ENCODE measurements at places on chromosomes 6 and 20.

- DNase-seq = no peak
Observed at GRCh38 chr20:37350649-37351574, 5.0 kb downstream of the SRC start.

DNA sequence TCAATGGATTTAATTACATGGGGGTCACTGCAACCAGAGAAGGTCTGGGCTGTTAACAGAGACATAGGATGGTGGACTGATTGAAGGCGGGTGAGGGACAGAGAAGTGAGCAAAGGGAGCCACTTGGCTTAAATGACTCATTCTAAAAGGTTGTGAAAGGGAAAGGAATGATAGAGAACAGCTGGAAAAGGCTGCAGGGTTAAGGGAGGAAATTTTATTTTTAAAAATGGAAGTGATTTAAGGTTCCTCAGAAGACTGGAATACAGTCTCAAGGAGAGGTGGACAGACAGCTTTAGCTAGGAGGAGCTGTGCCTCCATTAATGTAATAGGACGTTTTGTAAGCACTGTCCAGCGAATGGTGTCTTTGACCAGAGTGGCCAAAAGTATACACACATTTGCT, 46.7 kb downstream of the RGS17 start:
- no peak for DNase-seq

GRCh38 chr20:51547951-51548350, 5.4 kb upstream of the NFATC2 start:
- no peak for DNase-seq

- no peak for DNase-seq
Observed at GRCh38 chr20:50589548-50590347, 79.6 kb downstream of the PTPN1 start.

DNA sequence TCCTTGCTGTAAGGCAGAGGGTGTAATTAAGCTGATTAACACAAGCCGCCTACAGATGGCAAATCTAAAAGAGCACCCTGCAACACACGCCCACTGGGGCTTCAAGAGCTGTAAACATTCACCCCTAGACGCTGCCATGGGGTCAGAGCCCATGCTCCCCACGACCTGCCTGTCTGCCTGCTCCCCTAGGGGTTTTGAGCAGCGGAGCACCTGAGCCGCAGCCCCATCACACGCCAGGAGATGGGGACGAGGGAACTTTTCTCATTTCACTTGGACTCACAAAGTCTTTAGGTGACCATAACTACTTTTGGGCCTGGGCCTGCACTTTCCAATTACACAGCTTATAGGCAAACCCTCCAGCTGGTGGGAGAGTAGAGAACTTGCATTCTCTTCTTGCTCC, 99.0 kb upstream of the SOX4 start:
- no peak for DNase-seq

GRCh38 chr6:50873167-50873566, 54.5 kb downstream of the TFAP2B start:
- DNase-seq = no peak

- no peak for DNase-seq
Observed at GRCh38 chr20:54112221-54112884, 42.0 kb upstream of the BCAS1 start.

GRCh38 chr20:46056970-46057855, 28.2 kb downstream of the SLC12A5 start:
- DNase-seq = no peak

- DNase-seq = no peak
Observed at GRCh38 chr6:95423331-95423730, 154.0 kb upstream of the MANEA start.

- DNase-seq = no peak
Observed at GRCh38 chr6:87791982-87792381, 89.9 kb upstream of the AKIRIN2 start.

DNA sequence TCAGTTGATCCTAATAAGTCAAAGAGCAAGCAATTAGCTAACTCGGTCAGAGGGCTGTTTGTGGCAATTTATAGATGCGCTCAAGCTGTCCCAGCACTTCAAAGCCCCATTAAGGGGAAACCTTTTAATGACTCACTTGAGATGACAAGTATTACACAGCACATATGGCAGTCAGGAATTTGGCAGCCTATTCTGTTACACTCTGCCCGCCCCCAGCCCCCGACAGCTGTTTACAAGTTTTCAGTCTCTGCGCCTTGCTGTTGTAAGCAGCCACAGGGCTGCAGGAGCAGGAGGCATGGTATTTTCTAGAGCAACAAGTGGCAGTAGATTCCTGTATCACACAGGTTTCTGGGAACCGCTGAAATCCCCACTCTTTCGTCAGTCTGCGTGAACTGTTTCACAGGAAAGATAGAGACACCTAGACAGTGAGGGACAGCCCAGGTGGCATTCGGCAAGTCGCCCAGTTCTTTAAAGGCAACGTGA, 263.0 kb downstream of the FOXC1 start:
- no peak for DNase-seq

- no peak for DNase-seq
Observed at GRCh38 chr20:36497856-36498255, 43.5 kb upstream of the MYL9 start.

- DNase-seq = no peak
Observed at GRCh38 chr6:1625794-1626435, 16.2 kb downstream of the FOXC1 start.

DNA sequence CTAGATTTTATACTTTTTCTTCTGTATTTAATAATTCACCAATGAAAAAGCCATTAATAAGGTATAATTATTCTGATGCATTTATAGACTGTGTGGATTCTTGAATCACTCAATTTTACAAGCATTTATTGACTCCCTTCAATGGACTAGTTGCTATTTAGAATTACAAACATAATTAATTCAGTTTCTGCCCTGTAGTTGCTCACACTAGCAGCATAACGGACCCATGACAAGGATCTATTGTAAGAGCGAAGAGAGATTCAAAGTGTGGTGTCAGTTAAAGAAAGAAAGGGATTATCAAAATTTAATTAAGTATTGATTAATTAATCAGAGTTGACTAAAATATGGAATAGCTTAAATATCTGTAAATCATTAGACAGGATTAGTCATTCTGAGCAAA, 602.6 kb upstream of the PTCHD4 start:
- no peak for DNase-seq

DNA sequence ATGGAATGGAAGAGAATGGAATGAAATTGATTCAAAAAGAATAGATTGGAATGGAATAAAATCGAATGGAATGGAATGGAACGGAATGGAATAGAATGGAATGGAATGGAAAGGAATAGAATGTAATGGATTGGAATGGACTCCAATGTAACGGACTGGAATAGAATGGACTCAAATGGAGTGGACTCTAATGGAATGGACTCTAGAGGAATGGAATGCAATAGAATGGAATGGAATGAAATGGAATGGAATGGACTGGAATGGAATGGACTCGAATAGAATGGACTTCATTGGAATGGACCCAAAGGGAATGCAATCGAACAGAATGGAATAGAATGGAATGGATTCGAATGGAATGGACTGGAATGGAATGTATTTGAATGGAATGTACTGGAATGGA, 19.7 kb upstream of the DEFB115 start:
- DNase-seq = no peak

- DNase-seq = no peak
Observed at GRCh38 chr6:92977018-92977417, 442.3 kb downstream of the EPHA7 start.

GRCh38 chr6:3296537-3296936, 37.8 kb downstream of the PSMG4 start:
- DNase-seq = no peak

- DNase-seq = no peak
Observed at GRCh38 chr6:47134476-47135189, 92.5 kb upstream of the ADGRF1 start.

GRCh38 chr6:152110886-152111820, 303.7 kb downstream of the ESR1 start:
- DNase-seq = no peak

DNA sequence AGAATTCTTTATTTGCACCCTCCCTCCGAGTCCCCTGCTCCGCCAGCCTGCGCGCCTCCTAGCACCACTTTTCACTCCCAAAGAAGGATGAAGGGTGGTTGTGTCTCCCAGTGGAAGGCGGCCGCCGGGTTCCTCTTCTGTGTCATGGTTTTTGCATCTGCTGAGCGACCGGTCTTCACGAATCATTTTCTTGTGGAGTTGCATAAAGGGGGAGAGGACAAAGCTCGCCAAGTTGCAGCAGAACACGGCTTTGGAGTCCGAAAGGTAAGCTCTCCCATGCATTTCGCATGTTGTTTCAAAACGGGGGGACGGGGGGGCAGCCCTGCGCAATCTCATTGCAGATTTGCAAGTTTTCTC, 357 bp downstream of the PCSK2 start:
- no peak for DNase-seq

DNA sequence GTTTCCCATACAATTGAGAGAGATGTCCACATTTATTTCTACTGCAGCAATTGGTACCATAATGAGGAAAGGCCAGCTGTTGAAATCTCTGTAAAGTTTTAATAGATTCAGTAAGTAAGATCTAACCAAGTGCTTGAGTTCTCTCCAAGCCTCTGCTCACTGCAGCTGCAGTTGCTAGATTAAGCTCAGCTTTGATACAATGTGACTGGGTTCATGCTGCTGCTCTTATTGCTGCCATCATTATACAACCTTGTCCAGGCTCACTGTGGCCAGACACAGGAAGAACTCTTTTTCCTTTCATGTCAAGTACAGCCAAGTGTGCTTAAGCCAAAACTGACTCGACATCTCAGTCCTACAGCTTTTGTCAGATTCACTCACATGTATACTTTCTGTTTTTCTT, 423.5 kb downstream of the GJA1 start:
- no peak for DNase-seq

- no peak for DNase-seq
Observed at GRCh38 chr20:17803765-17804164, 104.0 kb downstream of the BANF2 start.

DNA sequence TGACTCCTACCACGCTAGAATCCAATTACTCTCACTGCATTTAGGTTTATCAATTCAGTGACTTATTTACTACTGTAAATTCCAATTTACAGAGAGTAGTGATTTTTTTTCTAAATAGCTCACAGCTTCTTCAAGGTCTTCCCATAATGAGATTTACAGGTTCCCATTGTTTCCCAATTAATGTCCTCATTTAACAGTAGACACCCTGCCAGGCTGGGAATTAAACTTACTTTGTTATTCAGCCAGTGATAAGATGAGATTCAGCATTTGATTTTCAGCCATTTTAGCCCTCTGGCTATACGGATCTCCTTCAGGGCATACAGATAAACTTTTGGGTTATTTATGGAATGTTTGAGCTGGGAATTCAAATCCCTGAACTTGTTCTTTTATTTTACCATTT, 582.9 kb upstream of the EYS start:
- no peak for DNase-seq

DNA sequence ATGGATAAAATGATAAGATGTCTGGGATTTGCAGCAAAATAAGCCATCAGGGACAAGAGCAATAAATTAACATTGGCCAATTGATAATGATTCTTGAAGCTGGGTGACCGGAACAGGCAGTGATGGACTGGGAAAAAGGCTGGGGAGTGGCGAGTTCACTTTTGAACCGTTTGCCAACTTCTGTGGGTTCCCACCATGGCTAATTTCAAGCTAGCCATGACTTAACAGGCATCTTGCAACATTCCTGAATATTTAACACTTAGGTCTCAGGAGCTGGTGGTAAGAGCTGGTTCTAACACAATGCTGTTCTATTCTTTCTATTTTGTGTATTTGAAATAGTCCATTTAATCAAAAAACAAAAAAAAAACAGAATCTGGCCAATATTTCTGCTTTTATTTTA, 37.6 kb upstream of the CD83 start:
- DNase-seq = no peak

GRCh38 chr6:117237561-117237960, 27.8 kb upstream of the VGLL2 start:
- no peak for DNase-seq

DNA sequence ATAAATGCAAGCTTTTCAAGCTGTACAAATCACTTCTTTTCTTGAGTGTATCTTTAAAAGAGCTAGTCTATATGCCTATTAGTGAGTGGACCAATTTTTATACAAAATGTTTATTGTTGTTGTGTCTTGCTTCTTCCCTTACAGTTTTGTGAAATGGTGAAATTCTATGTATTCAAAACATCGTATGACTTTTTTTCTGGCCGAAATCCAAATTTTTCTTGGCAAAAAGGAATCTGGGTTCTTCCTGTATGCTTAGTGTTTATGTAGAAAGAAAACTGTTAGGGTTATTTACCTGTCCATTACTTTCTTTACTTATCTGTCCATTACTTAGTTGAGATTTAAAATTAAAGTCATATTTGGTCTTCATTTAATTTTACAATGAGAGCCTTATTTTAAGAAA, 153.9 kb downstream of the MMS22L start:
- no peak for DNase-seq

DNA sequence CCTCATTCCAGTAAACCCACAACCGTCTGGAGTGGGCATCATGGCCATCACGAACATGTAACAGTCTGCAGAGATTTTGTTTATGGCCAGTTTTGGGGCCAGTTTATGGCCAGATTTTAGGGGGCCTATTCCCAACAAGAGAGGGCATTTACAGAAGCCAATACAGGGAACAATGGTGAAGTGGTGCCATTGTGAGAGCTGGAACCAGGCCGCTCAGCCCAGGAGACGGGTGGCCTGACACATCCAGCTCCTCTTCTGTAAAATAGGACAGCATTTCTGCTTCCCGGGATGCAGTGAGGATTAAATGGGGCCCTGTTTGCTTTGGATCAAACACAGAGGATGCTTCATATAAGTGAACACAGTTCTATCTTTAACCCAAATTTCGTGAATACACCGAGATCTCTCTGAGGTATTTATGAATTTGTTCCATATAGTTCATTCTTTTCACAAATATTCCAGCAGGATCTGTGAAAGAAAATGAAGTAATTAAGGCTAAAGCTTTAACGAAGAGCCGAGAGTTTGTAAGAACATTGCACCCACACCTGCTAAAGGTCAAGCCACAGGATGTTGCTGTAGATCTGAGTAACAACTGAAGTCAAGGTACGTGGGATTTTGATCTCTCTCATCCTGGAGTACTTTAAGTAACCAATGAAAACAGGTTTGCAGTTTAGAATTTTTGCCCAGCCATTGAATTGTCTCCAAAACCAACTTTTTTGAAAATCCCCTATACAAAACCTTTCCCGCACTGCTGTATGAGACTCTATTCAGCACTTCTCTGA, 14.5 kb upstream of the SIRPG start:
- no peak for DNase-seq

GRCh38 chr6:845566-845965, 152.6 kb upstream of the EXOC2 start:
- no peak for DNase-seq

DNA sequence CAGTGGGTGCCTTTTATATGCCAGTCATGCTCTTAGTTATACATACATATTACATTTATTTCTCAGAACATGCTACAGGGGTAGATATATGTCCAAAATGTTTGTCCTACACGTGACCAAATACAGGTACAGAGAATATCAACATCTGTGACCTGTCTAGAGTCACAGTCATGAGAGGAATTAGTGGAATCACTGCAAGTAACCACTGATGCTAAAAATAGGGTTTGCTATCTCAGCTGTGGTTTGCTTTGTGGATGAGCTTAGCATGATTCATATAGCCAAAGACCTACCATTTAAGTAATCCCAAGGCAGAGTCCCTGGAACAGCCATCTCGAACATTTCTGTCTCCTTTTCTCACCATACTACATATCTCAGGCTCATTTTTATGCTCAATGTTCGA, 32.3 kb downstream of the GSTA3 start:
- DNase-seq = no peak

- DNase-seq = peak; percentile 25
Observed at GRCh38 chr6:107116328-107116892, 1.1 kb upstream of the BEND3 start.

- DNase-seq = peak; percentile 95
Observed at GRCh38 chr6:158649289-158650143, at the start of gene SYTL3. TSS of gene SYTL3 (plus strand) at chr6:158650054. CDS start at chr6:158663269, 13,215 bp downstream.

- DNase-seq = peak; percentile 57
Observed at GRCh38 chr6:170393807-170394399, 87.3 kb downstream of the FAM120B start.

Measured in stimulated activated CD4-positive, alpha-beta T cell treated with anti-CD3 and anti-CD28 coated beads, Interleukin-1b, Interleukin-23, amount 100 ng/mL, for 48 hours (primary cell).